ENCODE measurements at places on chromosomes 2 and 18.

- DNase-seq: no peak
Observed at GRCh38 chr2:151534001-151534400, 124.3 kb downstream of the RIF1 start.

GRCh38 chr2:111706481-111707001, 177.5 kb downstream of the ANAPC1 start:
- DNase-seq: no peak

DNA sequence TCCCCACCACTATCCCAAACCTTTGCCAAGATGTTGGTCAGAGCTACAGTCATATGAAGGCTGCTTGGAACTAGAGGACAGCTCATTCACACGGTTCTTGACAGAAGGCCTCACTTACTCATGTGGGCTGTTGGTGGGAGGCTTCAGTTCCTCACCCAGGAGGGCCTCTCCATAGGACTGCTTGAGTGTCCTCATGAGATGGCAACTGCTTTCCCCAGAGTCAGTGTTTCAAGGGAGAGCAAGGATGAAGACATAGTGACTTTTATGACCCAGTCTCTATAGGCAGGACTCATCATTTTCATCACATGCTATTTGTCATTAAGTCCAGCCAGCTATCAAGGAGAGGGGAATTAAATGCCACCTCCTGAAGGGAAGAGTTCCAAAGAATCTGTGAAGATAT, 33.4 kb upstream of the OLA1 start:
- DNase-seq: no peak

GRCh38 chr2:45889053-45889452, 237.6 kb downstream of the PRKCE start:
- DNase-seq: no peak

DNA sequence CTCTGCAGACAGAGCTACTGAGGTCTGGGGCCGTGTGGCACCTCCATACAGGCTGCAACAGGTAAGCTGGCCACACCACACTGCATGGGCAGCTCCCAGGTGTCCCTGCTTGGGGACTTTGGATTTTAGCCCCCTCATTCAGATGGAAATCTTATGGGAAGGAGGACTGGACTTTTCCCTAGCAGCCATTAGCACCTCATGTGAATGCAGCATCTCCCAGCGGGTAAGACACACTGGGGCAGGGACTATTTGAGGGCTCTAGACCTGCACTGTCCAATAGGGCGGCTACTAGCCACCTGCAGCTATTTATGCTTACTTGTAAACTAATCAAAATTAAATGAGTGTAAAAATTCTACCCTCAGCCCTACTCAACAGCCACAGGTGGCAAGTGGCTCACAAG, 34.2 kb upstream of the GLI2 start:
- DNase-seq: no peak

- no peak for DNase-seq
Observed at GRCh38 chr2:194566907-194567660, 1089.9 kb upstream of the SLC39A10 start.

DNA sequence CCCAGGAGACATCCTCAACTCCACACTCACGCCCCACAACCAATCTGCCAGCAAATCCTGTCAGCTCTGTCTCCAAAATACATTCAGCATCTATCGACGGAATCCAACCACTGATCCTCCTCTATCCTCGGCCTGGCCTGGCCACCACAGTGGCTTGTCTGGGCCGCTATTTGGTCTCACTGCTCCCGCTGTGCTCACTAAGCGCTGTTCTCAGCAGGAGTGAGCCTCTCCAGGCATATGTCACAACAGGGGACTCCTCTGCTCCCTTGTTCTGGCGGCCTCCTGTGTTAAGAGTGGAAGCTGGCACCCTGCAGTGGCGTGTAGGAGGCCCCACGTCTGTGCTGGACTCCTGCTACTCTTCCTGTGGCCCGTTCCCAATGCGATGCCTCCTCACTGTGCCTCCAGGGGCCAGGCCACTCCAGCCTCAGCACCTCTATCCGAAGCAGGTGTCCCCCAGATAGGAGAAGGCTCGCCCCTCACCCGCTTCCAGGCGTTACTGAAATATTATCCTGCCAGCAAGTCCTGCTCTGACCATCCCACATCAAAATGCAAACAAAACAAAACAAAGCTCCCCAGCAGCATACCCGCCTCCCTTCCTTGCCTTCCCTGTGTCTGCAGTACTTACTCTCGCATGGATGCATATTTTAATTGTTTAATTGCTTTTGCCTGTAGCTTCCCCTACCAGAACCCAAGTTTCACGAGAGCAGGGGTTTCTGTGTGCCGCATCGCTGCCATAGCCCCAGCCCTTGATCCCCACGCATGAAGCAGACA, 39.9 kb downstream of the CENPO start:
- no peak for DNase-seq

GRCh38 chr18:49081511-49082155, 130.9 kb upstream of the SMAD7 start:
- DNase-seq: no peak

DNA sequence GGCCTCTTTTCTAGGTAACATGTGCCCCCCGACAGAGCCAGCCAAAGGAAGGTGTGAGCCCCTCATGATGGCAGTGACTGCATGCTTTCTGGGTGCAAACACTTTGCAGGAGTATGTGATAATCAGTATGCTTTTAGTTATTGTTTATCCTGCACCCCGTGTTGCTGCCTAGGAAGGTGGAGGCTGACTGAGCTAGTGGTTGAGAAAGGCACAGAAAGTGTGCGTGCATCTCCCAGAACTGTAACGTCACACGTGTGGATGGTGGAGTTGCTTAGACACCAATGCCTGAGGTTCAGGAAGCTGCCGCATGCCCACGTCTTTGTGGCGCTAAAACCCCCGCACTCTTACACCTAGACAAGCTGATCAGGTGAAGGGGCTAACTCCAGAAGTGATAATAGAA, 580 bp downstream of the MC2R start:
- DNase-seq: no peak

GRCh38 chr2:42298996-42299754, 61.8 kb downstream of the COX7A2L start:
- DNase-seq: no peak

- no peak for DNase-seq
Observed at GRCh38 chr2:108139521-108139920, 100.2 kb upstream of the SULT1C3 start.

- DNase-seq: no peak
Observed at GRCh38 chr18:79203017-79203605, 133.9 kb downstream of the ATP9B start.

DNA sequence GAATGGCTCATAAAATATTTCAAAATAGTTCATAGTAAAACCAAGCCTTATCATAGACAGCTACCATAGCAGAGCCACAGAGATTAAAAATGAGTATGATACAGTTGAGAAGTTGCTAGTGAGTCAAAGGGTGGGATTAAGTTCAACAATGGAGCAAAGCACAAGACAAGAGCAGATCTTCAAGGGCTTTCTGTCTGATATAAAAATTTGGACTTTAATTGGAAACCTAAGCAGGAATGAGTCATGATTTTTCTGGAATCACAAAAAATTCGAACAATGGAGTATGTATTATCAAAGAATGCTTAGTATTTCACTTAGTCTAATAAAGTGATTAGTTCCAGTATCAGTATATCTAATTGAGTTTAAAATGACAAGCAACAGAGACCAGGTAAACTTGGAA, 487.3 kb upstream of the NETO1 start:
- no peak for DNase-seq

GRCh38 chr2:239955087-239955988, 69.8 kb downstream of the NDUFA10 start:
- DNase-seq: no peak

GRCh38 chr18:50071397-50071796, 123.5 kb downstream of the MYO5B start:
- DNase-seq: no peak

GRCh38 chr2:177629357-177630024, 236.9 kb downstream of the AGPS start:
- DNase-seq: no peak

DNA sequence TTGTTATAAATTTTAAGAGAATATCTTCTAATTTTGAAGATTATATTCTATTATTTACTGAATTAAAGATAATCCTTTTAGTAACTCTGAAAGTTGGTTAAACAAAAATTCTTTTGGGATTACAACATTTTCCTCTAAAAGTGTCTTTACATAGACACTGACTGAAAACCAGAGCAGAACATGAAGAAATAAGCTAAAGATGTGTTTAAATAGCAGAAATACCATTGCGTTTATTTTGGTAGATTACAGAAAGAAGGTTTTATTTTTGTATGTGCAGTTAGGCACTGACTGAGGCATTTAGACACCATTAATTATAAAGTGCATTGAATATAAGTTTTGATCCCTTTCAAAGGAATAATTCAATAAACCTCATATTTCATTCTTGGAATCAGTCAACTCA, 13.5 kb upstream of the NPC1 start:
- DNase-seq: no peak

DNA sequence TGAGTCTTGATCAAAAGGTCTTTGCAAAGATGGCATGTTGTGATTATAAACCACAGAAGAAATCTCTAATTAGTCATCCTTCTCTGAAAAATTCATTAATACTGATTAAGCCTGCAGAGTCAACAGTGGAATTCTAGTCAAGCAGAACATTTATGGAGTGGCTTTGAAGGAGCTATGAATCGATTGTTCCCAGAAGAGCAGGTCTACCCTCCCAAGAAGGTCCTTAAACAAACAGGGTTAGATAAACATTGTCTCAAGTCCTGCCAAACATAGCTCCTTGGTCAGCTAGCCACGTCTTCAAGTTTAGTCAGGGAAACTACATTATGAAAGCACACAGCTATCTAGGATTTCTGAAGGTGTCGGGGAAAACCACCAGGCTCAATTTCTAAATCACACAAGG, 88.9 kb downstream of the ITGA4 start:
- DNase-seq: no peak

- DNase-seq: no peak
Observed at GRCh38 chr2:112972423-112973086, 5.3 kb upstream of the IL36G start.

DNA sequence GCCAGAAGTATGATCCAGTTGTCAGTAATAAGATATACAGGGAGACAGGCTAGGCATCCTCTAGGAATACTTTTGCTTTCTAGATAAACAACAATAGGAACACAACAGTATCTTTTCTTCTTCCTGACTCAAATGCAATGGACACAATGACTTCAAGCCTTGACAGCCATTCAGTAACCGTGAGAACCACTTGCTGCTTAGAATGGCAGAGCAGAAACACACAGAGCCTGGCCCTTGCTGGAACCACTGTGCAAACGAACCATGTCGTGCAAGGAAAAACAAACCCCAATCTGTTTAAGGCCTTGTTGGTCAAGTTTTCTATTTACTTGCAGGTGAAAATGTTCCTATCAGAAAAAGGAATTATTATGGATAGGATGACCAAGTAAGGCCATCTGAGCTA, 18.8 kb downstream of the TRIP12 start:
- no peak for DNase-seq

GRCh38 chr2:130824492-130825061, 12.1 kb upstream of the ARHGEF4 start:
- no peak for DNase-seq

DNA sequence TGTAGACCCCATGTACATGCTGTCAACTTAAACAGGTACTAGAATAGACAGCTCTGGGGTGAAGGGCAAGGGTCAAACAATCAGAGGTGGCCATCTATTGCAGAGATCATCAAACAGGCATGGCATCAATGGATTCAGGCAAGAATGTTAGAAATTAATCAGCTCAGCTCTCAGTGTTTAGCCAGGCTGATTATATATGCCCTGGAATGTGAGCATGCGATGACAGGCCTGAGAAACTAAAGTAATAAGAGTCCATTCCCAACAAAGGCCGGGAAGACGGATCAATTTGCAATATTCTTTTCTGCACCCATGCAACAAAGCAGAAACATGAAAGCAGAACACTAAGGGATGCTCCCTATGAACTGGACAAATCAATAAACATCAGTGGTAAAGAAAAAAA, 380.5 kb upstream of the SPRED2 start:
- no peak for DNase-seq
